ENCODE measurements at places on chromosomes 13 and 19.

- peak; percentile 52 for DNase-seq
Observed at GRCh38 chr19:4676955-4677731, 7.0 kb upstream of the MYDGF start.

- no peak for DNase-seq
Observed at GRCh38 chr13:99698816-99699099, 197.5 kb downstream of the TM9SF2 start.

DNA sequence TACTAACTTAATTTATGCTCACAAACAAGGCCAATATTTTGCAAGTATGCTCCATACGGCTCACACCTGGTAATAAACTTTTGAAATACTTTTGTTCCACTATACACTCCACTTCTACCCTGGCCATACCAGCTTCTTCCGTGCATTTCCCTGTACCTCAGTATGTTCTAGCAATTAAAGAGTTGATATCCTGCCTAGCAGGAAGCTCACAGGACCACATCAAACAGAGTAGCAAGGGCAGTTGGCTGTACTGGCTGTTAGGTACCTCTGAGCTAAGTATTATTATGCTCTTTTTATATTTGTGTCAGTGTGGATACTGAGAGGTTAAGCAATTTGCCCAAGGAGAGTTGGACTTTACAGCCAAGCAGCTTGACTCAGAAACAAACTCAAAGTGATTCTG, 257.7 kb downstream of the SLITRK6 start:
- DNase-seq, result no peak

DNA sequence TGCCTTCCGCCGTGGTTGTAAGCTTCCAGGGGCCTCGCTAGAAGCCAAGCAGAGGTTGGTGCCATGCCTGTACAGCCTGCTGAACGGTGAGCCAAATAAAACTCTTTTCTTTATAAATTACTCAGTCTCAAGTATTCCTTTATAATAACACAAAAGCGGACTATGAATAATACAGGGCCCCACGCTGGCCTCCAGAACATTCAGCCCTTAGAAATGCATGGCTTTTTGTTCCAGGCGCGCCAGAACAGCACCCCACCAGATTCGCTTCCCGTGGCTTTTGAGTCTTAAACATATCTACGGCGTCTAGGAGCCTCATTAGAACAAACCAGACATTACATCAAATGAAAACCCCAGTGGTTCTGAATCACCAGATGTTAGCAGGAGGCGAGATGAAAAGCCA, 75.1 kb downstream of the SLC15A1 start:
- no peak for DNase-seq

GRCh38 chr13:20411638-20412342, 113.9 kb downstream of the CRYL1 start:
- peak; percentile 94 for DNase-seq

DNA sequence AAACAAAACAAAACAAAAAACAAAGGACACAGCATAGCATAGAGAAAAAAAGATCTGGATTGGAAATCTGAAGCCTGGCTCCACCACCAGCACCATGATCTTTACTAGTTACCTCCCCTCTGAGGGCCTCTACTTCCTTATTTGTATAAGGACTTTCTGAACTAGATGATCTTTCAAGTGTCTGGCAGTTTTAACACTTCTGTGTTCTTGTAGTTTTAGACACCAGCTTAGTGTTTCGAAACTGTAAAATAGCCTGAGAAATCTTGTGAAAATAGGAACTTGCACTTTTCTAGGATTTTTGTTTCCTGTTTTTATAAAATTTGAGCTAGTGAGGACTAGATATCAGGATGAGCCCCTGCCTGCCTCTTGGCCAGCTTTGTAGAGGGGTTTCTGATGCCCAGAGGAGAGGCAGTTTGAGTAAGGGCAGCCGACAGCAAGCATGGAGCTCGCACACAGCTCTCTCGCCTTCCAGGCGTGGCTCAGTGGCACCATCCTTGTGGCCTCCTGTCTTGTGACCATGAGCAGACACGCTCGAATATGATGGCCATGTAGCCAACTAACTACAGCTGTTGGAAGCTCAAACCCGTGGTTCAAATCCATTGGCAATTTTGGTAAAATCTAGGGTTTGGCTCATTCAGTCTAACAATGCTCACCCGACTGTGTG, 319.0 kb downstream of the KCNRG start:
- DNase-seq, result peak; percentile 90

DNA sequence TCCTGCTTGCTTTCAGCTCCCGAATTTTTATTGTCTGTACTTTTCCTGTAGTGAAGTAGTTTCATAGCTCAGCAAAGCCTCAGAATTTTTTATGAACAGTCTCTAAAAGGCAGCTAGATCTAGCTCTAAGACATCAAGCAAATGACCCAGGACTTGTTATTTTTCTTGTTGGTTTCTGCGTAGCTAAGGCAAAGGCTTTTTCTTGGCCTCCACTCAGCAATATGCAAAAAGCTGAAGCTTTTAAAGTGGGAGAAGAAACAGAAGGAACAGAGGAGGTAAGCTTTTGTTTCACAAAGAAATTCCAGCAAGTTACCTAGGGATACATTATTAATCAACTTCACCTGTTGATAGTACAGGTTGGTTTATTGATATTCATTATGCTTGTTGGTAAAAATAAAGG, 235.9 kb downstream of the PCDH20 start:
- no peak for DNase-seq

- no peak for DNase-seq
Observed at GRCh38 chr13:48961379-48961778, 14.3 kb upstream of the FNDC3A start.

DNA sequence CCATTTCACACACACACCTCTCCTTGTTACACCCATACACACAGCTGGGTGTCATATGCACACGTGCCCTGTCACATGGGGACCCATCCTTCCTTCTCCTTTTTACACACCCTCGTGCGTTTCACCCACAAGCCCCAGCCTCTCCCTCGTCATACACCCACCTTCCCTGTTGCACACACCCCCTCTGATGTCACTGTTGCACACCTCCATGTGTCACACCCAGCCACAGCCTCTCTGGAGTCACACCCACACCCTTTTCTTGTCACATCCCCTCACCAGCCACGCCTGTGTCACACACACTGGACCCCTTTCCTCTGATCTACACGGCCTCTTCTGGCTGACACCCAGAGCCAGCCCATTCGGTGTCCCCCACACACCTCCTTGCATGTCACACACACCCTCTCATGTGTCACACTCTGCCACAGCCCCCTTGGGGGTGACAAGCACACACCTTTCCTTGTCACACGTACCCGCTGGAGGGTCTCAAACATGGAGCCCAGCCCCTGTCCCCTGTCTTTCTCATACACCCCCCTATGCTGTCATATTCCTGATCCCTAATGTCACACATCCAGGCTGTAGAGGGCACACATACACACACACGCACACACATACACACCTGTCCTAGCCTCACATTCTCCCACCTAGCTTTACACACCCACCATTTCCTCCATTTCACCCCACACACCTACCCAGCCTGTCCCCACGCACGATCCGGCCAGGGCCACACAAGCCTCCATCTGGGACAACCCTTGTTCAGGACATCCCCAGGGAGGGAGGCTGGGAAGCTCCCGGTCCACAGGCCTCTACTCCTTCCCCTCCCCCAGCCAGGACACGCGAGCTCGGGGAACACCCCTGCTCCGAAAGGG, 1.4 kb downstream of the NOVA2 start:
- DNase-seq, result peak; percentile 44

DNA sequence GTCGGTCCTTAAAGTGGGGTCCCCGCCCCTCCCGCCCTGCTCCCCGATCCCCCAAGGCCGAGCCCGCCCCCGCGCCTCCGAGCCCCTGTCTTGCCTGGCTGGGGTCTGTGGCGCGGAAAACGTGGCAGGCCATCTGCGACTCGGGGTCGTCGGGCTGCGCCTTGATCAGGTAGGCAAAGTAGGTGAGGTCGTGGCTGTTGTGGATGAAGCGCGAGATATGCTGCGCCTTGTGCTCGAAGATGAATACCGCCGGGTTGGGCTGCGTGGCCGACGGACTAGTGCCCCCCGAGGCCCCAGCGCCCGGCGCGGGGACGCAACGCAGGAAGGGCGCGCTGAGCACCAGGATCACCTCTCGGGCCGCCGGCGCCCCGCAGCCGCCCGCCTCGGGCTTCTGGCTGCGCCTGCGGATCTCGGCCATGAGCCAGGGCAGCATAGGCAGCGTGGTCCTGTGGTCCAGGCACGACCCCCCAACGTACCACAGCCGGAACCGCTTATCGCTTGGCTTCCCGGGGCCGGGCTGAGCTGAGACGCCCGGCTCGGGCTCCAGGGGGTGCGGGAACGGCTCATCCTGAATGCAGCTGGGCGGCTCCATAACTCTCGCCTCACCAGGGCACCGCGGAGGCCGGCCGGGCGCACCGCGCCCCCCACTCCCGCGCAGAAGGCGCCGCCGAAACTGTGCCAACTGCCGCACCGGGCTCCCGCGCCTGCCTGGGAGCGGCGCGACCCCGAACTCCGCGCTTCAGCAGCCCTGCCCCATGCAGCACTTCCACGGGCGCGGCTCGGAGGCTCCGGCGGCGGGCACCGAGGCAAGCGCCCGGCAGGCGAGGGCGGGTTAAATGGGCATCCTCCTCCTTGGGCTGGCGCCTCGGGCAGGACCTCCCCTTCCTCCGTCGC, 546 bp downstream of the TBC1D4 start:
- peak; percentile 51 for DNase-seq

- no peak for DNase-seq
Observed at GRCh38 chr19:16420336-16420676, 51.5 kb downstream of the EPS15L1 start.
